A549 treated with CpdA at 1 μM for 4 hours (cell line): ENCODE measurements at places on chromosomes 5 and 9. TPM values are rescaled to one million over a fixed set of nuclear protein-coding genes. Genes with fewer than 3 reads are reported as not detected.

Gene PCDHB16
- total RNA-seq, result 0.05 to 0.10 TPM (median 0.08 TPM) in 4 of 5 replicates, not detected in the other

Gene ENC1
- total RNA-seq, result 13.3 to 15.0 TPM (median 13.8 TPM) in 5 replicates

Gene SVEP1
- total RNA-seq, result 1.3 to 1.9 TPM (median 1.5 TPM) in 5 replicates

Gene FOXD4L5
- total RNA-seq, result 0.05 to 0.12 TPM (median 0.06 TPM) in 3 of 5 replicates, not detected in the others

Gene DMGDH
- total RNA-seq, result 0.27 TPM in 1 of 5 replicates, not detected in the others

Gene DCTN3
- 103 to 115 TPM (median 112 TPM) in 5 replicates for total RNA-seq

Gene HACD4
- 0.80 to 1.1 TPM (median 0.96 TPM) in 5 replicates for total RNA-seq

Gene B4GALT7
- total RNA-seq, result 21.4 to 30.9 TPM (median 26.5 TPM) in 5 replicates

Gene GAPT
- not detected in 5 replicates for total RNA-seq

Gene WDR31
- total RNA-seq, result 0.64 to 1.4 TPM (median 1.2 TPM) in 5 replicates

Gene GPR21
- not detected in 5 replicates for total RNA-seq

Gene TAF1L
- total RNA-seq, result not detected in 5 replicates

Gene CDC23
- total RNA-seq, result 24.3 to 34.8 TPM (median 29.3 TPM) in 5 replicates

Gene PDE6A
- 0.08 to 0.26 TPM (median 0.12 TPM) in 5 replicates for total RNA-seq

Gene IQGAP2
- 1.1 to 1.7 TPM (median 1.3 TPM) in 5 replicates for total RNA-seq

Gene FNBP1
- 13.9 to 16.2 TPM (median 15.2 TPM) in 5 replicates for total RNA-seq

Gene IL9
- total RNA-seq, result not detected in 5 replicates

Gene SH3GLB2
- total RNA-seq, result 34.4 to 53.8 TPM (median 47.7 TPM) in 5 replicates

Gene PAX5
- 0.01 to 0.06 TPM (median 0.02 TPM) in 3 of 5 replicates, not detected in the others for total RNA-seq
